Left ventricle myocardium inferior (tissue), 1 donor: ENCODE measurements at places on chromosomes 12 and 14.

DNA sequence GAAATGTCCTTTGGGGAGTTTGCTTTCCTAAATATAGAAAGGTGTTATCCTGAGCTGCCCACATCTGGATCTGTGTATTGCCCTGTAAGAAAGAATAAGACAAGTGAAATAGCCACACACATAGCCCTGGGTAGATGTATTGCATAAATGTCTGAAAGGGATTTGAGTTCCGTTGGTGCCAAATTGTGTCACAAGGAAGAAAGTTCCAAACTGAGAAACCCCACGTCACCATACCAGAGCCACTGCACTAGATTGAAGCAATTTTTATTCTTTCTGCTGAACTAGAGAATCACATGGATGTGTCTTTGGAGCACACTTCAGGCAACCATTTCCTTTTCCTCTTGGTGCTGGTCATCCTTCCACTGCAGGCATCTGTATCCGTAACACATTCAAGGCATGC, 5.0 kb downstream of the RNASE9 start:
- no peak for DNase-seq

GRCh38 chr12:85275374-85275773, 4.6 kb upstream of the ALX1 start:
- DNase-seq = no peak

GRCh38 chr14:54639611-54640010, 72.7 kb downstream of the SAMD4A start:
- DNase-seq = no peak

- no peak for DNase-seq
Observed at GRCh38 chr12:110807640-110808039, 39.1 kb upstream of the CCDC63 start.

DNA sequence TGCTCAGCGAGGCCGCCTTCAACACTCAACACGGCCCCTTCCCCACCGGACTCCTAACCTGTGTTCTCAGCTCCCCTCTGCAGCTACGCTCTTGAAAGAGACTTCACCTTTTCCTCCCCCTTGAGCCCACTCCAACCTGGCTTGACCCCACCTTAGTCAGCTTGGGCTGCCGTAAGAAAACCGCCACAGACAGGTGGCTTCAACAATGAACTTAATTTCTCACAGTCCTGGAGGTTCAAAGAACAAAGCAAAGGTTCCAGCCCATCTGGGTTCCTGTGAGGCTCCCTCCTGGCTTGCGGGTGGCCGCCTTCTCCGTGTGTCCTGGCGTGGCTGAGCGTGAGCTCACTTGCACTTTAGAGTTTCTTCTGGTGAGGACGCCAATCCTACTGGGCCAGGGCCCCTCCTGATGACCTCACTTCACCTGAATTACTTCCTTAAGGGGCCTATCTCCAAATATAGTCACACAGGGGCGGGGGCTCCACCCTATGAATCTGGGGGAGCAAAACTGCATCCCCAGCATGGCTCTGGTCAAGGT, 138.8 kb downstream of the CALM1 start:
- DNase-seq = no peak

DNA sequence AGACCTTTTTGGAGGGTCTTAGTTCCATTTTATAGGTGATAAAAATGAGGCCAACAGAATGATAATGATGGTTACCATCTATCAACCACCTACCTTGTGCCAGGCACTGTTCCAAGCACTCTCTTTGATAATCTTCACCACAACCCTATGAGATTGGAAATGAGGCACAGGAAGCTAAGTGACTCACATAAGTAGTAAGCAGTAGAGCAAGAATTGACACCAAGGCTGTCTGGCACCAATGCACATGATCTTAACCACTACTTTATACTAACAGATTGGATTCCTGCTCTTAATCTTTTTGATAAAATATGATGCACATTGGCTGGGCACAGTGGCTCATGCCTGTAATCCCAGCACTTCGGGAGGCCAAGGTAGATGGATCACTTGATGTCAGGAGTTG, 91.4 kb downstream of the DRAM1 start:
- DNase-seq = no peak
